Head of caudate nucleus (tissue), 42 donors: ENCODE measurements at places on chromosomes 2 and 18.

GRCh38 chr2:111160758-111161157 is 40.0 kb downstream of the BCL2L11 start:
- DNase-seq = no peak

DNA sequence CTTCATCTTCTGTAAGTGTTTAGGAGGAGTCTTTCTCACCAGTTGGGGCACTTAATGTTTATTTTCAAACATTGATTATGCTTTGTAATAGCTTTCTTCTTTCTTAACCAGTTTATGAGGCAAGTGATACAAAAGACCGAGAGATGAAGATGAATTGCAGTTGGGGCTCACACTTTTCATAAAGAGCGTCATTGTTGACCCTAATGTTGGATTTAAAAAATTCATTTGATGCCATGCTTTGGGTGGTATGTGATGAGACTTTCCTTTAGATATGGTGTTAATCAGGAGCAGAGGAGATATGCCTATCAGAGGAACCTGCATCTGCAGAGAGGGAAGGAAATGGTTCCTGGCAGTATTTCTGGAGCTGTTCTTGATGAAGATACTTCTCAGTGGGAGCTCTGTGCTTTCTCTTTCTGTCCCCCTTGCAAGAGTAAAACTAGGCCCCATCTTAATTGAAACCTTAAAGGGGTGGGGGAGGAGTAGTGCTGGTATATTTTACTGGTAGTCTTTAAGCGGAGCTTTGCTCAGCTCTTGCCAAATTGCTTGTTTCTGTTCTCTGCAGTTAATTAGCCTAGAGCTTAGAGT is 2.3 kb downstream of the EML4 start:
- DNase-seq = no peak

DNA sequence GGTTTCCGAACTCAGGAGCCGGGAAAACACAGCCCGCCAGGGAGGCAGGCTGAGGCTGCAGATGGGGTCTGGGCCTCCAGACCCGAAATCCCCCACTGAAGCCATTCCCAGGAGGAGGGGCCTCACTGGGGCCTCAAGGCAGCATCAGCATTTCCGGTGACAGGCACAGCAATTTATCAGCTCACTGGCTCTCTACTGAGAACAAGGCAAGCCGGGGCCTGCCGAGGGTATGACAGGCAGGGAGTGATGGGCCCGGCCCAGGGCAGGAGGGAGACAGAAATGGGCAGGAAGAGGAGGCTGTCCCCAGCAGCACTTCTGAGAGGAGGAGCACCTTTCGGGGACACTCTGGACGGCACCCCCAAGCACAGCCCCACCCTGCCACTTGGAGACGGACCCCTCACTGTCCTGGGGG is 12.5 kb downstream of the SDC1 start:
- no peak for DNase-seq

DNA sequence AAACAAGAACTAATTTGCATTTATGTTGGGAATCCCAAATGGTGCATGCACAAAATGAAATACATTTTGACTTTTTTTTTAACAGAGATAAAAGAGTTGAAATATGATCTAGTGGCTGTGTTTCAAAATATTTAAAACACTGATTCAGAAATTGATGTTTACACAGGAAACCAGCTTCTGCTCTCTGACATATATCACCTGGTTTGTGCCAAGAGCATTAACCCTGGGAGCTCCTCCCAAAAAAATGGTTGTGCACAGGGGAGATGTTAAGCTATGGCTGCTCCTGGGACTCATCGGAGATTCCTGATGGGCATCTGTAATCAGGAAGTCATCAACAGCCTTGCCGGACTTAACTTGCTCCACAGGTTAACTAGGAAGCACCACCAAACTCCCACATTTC is 65.2 kb upstream of the MAL start:
- no peak for DNase-seq

DNA sequence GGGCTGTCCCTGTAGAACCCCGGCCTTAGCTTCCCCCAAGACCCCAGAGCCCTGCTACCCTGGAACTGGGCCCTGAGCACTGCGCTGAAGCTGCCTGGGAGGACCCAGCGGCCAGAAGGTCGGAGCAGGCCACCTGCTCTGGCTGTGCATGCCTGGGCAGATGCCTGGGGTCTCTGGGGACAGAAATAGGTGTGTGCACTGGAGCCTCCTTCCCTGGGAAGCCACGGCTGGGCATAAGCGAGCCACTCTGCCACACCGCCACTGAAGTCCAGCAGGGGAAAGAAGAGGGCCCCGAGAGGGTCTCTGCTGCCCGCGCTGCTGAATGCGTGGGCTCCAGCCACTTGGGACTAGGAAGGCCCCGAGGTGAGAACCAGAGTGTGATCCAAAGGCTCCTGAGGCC is 6.7 kb downstream of the GBX2 start:
- DNase-seq = no peak

GRCh38 chr2:178954049-178954448 is 95.9 kb downstream of the CCDC141 start:
- no peak for DNase-seq

DNA sequence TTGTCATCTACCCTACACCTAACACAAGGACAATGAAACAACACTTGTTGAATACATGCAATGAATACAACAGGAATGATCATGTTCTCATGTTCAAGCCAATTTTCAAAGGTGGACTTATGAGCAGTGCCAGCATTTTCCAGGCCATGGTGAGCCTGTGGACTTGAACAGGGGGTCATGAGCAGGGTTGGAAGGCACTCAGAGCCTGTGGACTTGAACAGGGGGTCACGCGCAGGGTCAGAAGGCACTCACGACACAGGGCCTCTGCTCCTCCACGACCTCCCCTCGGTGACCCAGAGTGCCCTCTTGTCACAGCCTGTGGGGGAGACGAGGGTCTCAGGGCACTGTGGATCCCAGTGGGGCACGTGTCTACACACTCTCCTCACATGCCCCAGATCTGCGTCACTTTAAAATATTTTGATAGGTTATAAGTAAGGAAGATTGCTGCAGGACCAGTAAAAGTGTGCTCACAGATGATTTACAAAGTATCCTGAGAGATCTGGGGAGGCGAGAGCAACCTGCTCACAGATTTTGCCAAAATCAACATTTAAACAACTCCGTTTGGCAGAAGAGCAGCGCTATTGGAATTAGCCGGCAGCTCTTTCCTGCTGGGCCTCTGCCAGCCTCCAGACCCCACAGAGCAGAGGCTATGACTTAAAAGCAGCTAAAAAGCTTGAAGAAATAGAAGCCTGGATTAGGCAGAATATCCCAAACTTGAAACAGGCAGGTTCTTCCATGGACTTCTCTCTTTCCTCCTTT is 121.9 kb downstream of the TMEM18 start:
- DNase-seq = no peak

DNA sequence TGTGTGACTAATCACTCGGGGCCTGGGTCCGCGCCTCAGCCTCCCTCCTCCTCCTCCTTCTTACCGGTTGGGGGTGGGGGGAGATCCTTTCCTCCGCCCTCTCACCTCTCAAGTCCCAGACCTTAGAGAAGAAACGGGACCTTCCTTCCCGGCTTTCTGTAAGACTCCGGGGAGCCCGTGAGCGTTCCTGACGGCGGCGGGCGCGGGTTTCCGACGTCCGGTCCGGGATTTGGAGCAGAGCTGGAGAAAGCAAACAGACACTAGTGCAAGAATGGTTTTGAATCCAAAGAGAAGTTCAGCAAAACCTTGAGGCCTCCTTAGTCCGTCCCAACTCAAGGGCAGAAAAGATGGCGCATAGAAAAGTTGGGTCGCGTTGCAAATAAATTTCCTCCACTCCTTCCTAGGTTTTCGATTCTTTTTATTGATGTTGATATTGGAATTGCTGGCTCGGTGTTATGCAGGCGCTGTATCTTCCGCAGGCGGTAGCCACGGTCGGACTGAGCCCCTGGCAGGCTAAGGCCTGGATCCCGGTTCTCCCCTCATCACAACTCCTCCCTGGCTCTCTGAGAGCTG is 2.0 kb downstream of the DLX1 start:
- no peak for DNase-seq

DNA sequence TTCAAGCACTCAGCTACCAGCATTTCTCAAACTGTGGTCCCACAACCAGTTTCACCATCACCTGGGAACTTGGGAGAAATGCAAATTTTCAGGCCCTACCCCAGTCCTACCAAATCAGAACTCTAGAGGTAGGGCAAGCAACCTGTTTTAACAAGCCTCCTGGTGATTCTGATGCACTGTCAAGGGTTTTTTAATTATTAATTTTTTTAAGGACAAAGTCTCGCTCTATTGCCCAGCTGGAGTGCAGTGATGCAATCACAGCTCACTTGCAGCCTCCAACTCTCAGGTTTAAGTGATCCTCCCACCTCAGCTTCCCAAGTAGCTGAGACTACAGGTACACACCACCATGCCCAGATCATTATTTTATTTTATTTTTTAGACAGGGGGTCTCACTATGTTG is 7.8 kb downstream of the ACMSD start:
- DNase-seq = no peak

GRCh38 chr2:105882341-105882740 is 137.6 kb downstream of the NCK2 start:
- DNase-seq = no peak

DNA sequence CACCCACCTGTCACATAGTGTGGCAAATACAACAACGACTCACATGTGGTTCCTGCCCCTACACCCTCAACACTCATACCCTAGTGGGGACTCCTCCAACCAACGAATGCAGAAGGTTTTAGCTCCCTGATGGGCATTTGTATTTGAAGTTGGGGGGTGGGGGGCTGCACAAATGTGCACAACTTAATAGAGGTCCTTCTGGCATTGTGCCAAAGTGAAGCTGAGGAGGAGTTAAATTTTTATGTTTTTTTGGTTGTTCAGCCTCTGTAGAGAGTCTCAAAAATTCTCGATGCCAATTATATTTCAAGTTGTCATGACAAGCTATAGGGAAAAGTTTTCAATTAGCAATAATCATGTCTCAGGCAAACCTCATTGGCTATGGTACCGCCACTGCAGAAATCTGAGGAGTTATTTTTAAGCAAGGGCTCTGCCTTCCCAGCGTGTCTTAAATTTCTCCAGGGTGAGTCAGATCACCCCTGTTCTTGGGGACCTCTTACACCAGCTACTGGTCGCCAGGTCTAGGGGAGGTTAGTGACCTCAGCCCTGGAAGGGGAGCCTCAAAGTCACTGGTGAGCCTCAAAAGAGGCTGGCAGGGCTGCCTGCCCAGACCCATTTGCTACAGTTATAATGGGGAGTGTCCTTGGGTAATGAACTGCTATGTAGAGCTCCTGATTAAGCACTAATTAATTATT is 102.7 kb upstream of the TAF1B start:
- no peak for DNase-seq

DNA sequence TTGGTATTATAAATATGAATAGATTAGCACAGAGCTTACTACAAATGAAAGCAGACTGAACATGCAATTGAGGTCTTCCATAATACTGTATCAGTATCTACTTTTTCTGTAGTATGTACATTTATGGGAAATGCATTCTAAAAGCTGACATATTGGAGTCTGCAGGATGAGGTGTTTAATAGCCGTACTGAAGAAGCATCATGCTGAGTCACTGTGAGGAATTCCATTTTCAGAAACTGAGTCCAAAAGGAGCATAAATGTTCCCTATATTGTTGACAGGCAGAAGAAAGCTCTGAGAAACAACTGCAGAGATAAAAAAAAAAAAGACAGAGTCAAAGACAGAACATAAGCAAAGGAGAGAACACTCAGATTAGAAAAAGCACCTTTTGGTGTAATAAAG is 366.7 kb upstream of the SPHKAP start:
- DNase-seq = no peak

DNA sequence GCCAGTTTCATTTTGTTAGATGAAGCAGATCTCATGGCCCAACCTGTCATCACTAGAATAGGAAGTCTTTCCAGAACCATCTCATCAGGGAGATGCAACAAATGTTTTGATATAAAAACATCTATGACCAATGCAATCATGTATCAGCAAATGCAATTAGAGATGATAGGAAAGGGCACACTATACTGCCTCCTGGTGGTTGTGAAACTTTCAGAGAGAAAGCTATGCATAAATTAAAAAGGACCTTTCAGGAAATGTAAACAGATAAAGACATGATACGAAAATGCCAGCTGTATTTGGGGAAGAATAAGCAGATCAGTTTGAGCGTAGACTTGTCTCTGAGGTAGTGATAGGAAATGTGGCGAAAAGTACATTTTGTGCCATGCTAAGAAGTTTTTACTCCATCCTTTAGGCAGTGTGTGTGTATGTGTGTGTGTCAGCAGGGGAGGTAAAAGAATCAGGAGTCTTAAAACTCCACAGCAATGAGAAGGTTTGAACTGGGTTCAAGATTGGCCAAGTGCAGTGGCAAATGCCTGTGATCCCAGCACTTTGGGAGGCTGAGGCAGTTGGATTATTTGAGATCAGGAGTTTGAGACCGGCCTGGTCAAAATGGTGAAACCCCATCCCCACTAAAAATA is 479.3 kb downstream of the CPS1 start:
- DNase-seq = no peak

GRCh38 chr2:19488009-19488691 is 129.7 kb upstream of the OSR1 start:
- DNase-seq = no peak

DNA sequence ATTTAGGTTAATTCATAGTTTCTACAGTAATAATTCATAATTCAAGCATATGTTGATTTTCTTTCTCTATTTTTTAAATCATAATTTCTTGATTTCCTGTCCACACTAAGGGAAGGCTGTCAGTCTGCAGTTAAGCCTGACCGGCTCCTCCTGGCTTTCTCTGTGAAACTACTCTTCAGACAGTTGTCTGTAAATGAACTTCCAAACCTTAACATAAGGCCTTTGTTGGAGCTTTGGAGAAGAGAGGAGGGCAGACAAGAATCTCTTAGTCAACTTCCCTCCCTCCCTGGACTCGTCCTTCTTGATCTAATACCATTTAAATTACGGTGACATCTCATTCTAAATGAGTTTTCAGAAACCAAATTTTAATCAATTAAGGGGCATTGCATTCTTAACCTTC is 404.1 kb upstream of the ST6GAL2 start:
- DNase-seq = no peak

- DNase-seq = no peak
Observed at GRCh38 chr2:205751569-205752031, 69.3 kb downstream of the NRP2 start.

DNA sequence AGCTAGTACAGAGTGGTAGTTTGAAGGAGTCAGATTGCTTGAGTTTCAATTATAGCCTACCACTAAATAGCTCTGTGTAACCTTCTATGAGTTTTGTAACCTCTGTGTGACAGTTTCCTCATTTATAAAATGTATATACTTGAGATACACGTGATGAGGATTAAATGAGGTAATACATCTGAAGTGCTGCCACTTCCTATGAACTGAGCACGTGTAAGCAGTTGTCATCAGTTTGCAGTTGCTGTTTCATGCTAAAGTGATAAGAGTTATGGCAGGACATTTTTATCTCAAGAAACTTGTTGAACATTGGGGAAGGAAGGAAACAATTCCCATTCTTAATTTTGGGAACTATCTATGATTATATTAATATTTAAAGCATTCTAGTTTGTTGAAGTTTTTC is 38.5 kb downstream of the CARF start:
- no peak for DNase-seq

- no peak for DNase-seq
Observed at GRCh38 chr2:133200684-133201421, 367.4 kb downstream of the NCKAP5 start.

DNA sequence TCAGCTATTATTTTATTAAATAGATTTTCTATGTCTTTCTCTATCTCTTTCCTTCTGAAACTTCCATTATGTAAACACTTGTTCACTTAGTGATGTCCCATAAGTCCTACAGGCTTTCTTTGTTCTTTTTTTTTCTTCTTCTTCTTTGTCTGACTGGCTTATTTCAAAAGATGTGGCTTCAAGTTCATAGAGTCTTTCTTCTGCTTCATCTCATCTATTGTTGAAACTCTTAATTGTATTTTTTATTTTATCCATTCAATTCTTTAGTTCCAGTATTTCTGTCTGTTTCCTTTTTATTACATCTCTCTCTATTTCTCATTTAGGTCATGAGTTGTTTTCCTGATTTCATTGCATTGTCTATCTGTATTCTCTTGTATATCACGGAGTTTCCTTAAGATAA is 38.5 kb downstream of the BOD1L2 start:
- no peak for DNase-seq
